ENCODE measurements at places on chromosomes 16 and 17.

GRCh38 chr17:32523017-32523680 is 36.4 kb downstream of the CDK5R1 start:
- DNase-seq = no peak

DNA sequence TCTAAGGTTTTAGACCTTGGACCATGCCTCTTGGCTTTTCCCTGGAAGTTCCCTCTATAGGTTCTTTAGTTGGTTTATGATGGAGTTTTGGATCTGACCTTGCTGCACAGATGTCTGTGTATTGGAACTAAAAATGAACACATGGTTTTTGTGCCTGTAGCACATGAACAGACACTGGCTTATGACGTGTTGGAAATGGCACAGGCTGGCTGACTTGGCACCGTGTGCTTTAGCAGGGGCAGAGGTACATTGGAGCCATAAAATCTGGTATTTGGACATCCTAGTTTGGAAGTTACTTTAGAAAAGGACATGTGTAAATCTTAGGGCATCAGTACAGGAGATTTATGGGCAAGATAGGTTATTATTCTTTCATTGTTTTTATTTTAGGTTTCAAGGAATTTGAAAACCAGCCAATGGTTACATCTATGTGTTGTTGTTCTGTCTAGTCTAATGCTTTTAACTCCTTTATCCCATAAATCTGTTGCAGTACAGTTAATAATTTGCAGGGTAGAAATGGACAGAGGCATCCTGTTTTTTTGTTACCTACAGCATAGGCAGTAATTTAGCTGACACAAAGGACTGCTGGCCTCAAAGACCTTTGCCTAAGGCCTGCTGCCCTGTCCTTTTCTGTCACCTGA is 6.0 kb downstream of the SOCS7 start:
- DNase-seq = no peak

- no peak for DNase-seq
These were observed 1.6 kb downstream of the SCNN1B start for GRCh38 chr16:23303685-23304084.

DNA sequence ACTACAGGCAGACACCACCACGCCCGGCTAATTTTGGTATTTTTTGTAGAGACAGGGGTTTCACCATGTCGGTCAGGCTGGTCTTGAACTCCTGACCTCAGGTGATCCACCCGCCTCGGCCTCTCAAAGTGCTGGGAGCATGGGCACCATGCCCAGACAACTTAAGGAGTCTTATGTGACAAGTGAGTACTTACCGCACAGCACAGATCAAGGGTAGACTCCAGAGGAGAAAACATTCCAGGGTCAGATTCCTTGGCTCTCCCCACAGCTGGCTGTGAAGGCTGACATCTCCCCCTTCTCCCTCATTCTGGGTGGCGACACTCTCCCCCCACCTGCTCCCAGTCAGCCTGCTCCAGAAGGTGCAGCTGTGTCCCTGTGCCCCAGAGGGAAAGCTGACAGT is 10.6 kb downstream of the ZSCAN10 start:
- no peak for DNase-seq

GRCh38 chr17:40848583-40849235 is 18.3 kb downstream of the KRT12 start:
- DNase-seq = no peak

Measured in mesothelial cell of epicardium (in vitro differentiated cells).